ENCODE measurements at places on chromosomes 4 and X.
A peak's percentile ranks its signal among the peaks of the same experiment; 100 is the strongest.

- peak; percentile 2 for DNase-seq
Observed at GRCh38 chr4:83285055-83285407, 433 bp upstream of the COQ2 start.

GRCh38 chrX:9784332-9784731 lies 1.9 kb upstream of the SHROOM2 start:
- DNase-seq, result no peak

DNA sequence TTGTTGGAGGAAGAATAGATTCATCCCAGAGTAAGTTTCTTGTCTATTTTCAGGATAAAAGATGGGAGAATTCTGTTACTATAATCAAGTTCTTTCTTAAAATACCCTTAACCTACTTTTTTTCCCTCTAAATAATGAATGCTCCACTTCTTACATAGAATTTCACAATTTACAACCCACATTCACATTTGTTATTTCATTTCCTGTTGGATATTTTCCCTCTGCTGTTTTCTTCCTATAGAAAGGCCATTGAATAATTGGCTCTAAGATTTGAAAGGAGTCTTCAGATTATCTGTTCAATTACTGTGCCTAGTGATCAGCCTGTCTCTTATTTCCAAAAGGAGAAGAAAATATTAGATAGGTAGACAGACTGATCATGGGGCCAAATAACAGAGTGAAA lies 79.7 kb downstream of the CPE start:
- DNase-seq, result no peak

DNA sequence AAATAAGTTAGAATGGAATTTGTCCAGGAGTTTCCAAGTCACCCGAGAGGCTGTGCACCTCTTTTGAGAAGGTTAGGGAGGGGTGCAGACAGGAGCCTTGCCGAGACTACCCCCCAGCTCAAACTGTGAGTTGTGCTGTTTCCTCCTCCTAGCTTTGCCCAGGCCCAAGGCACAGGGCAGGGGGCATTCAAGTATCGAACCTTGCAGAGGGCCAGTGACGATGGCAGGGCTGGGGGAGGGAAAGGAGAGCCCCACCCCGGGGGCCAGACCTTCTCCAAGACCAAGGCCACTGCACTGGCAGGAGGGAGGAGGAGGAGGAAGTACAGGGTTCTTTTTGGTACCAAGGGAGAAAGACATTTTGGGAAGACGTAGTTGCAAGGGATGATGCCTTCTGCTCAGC lies 80.6 kb downstream of the TMEM144 start:
- no peak for DNase-seq

DNA sequence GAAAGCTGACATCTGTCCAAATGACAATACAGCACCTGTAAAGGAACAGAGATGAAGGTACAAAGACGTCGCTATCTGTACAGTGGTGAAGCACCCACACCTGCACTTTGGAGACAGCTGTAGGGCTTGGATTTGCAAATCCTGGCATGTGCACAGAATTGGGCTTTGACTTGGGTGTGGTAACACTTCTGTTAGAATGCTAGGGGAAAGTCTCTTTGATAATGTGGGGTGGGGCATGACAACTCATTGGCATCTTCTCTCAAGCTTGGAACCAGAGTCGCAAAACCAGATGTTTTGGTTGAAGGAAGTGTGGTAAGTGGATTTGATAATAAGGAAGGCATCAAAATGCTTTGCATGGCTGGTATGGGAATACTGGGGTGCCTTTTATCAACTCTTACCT lies 55.5 kb downstream of the VCX3B start:
- DNase-seq, result no peak

GRCh38 chr4:38536716-38537115 lies 127.3 kb upstream of the KLF3 start:
- no peak for DNase-seq

- DNase-seq, result no peak
Observed at GRCh38 chr4:113763029-113763285, 1.4 kb upstream of the CAMK2D start.

DNA sequence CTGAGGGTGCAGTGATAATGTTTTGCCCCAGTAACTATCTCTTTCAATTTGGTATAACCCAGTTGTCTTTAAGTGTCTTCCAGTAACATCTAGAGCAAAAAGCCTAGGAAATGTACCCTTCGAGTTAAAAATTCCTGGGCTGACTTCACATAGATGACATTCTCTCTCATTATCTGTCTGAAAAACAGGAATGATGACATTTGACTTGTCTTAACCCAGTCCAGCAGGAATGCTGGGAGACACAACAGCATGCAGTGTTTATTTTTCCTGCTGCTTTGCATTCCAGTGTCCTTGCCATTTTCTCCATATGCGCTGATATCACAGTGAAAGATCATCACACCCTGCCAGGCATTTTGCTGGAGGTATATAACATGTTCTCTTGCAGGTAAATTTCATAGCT lies 130.0 kb downstream of the SOWAHB start:
- DNase-seq, result no peak

DNA sequence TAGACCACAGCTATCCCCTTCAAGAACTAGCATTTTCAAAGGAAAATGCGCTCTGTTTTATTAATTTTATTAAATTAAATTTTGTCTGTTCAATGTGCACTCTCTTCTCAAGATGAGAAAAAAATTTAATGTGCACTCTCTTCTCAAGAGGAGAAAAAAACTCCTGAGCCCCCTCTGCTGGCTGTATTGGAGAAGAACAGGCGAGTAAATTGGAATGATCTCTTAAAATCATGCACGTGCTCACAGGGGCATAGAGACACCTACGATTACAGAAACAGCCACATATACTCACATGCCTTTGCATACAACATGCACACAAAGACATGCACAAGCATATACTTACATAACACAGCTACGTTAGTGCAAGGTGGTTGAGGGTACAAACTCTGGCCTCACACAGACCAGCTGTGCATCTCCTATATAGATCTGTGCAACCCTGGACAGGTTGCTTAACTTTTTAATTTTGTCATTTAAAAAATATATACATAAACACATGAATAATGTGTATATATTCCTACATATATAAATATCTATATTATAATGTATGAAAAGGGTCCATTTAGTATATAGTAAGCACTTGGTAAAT lies 176.2 kb upstream of the CXorf66 start:
- no peak for DNase-seq

- no peak for DNase-seq
Observed at GRCh38 chrX:112163906-112164305, 81.3 kb upstream of the TRPC5 start.

GRCh38 chr4:18318682-18319388 lies 297.3 kb upstream of the LCORL start:
- no peak for DNase-seq

- DNase-seq, result no peak
Observed at GRCh38 chr4:140989944-140990343, 143.3 kb downstream of the RNF150 start.

GRCh38 chr4:1048773-1049590 lies 37.6 kb downstream of the FGFRL1 start:
- DNase-seq, result no peak

DNA sequence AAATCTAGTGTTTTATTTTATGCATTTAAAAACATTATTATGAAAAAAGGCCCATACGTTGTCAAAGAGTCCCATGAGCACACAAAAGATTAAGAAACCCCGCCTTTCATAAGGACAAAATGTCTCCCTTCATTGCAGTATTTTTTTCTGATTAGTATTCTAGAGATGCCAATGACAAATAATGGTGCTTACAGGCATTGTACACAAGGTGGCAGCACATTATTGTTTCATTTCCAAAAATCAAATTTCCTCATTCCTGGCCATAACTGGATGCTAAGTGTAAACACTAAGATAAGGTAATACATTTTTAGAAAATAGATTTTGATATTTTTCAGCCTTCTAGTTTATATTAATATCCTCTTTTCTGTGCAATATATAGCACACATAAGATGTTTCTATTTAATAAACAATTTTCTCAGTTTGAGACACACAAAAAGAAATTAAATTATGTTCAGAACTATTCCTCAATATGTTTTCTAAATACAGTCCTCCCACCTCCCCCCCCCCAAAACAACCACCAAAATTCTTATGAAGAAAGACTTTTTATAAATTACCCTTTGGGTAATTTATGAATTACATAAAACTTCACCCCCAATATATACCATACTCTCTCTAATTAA lies 47.7 kb downstream of the TIGD2 start:
- no peak for DNase-seq

GRCh38 chr4:26860922-26861433 lies 337 bp downstream of the STIM2 start:
- peak; percentile 46 for DNase-seq

- no peak for DNase-seq
Observed at GRCh38 chr4:38902695-38903094, 35.1 kb downstream of the FAM114A1 start.

GRCh38 chr4:103947617-103948016 lies 227.8 kb upstream of the TACR3 start:
- DNase-seq, result no peak

DNA sequence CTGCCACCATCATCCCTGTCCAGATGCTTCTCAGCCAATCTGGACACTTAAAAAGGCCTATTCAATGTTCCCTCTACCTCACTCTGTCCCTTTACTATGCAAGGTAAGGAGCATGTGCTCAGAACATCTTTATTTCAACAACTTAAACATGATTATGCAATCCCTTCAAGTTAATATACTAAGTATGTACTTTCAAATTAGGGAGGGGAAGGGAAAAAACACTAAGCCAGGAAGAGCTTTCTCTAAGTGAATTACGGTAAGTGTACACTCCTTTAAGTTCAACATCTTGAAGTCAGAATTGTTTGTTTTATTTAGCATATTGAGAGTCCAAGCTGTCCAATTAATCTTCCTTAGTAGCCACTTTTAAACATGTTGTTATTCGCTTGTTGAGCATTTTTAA lies 14.1 kb downstream of the SLC10A7 start:
- DNase-seq, result no peak

DNA sequence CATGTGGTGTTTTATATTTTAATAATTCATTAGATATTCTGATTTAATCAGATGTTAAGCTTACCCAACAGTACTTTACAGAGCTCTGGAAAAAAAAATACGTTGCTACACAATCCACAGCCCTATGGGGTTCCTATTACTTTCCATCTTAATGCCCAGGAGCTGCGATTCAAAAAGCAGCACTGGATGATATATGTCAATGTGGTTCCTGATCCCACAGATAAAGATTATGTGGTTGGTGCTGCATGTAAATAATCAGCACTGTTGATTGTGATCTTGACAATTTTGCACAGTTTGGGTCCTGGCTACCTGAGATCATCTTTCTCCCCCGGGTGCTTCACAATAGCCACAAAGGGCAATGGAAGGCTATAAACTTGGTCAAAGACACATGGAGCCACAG lies 72.7 kb upstream of the DCLK2 start:
- DNase-seq, result no peak

DNA sequence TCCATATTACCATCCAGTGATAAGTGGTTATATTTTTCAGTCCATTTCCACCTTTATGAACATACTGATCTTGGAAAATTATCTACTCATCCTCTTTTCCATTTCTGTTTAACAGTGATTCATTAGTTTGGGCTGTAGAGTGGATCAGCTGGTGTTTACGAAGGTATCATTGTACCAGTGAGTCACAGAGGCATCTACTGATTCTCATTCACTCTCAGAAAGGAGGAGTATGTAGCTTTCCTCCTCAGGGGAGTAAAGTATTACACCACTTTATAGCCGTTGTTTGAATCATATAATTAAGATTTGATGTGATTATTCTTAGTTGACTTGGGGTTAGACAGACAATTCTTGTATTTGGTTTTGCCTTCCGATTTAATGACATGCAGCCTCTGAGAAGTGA lies 74.7 kb downstream of the GALNT7 start:
- no peak for DNase-seq

GRCh38 chrX:41616935-41617334 lies 71.8 kb upstream of the GPR34 start:
- no peak for DNase-seq

- peak; percentile 9 for DNase-seq
Observed at GRCh38 chr4:120156120-120156718, 89.6 kb upstream of the MAD2L1 start.

GRCh38 chr4:106370214-106370613 lies 1.6 kb upstream of the GIMD1 start:
- no peak for DNase-seq

DNA sequence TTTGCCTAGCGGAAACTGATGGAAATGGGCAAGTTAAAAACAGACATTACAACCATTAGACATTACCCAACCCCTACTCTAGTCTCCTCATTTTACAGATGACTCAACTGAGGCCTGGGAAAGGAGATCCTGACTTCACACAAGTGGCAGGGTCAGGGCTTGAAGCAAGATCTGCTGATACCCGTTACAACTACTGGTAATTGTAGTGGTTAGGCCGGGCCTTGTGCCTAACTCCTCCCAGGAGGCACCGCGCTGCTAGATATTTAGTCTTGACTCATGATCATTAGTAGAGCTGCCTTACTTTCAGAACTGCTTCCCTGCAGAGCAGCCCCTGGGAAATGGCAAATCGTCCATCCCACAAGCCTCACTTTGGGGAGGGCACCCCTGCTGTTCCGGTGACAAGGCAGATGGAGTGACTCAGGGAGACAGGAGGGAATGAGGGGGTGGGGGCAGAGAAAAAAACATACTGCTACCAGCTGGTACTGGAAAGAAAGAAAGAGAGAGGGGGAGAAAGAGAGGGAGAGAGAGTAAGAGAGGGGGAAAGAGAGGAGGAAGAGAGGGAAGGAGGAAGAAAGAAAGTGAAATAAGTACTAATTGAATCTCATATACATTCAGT lies 12.2 kb downstream of the ARHGEF6 start:
- peak; percentile 46 for DNase-seq
